ENCODE measurements at places on chromosomes 3 and 15.
A peak's percentile ranks its signal among the peaks of the same experiment; 100 is the strongest.

GRCh38 chr3:72487946-72488737 lies 360.1 kb downstream of the SHQ1 start:
- DNase-seq, result no peak

- no peak for DNase-seq
These were observed 1076.8 kb downstream of the TUSC7 start for GRCh38 chr3:117786349-117786748.

DNA sequence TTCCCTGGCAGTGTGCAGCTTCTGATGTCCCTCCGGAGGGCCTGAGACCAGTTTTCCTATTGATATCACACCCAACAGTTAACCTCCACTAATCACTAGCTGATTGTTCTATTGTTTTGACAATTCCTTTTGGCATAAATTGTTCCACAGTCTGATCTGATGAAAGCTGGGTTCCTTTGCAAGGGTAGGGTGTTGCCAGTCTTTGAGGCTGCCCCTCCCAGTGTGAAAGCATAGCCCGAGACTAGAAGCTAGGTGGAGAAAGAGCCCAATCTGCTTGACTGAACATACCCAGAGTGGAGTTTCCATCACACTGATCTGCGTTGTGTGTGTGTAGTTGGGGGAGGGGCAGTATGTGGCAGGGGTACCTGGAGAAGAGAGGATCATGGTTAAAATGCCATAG lies 10.3 kb upstream of the PRICKLE2 start:
- DNase-seq, result no peak

DNA sequence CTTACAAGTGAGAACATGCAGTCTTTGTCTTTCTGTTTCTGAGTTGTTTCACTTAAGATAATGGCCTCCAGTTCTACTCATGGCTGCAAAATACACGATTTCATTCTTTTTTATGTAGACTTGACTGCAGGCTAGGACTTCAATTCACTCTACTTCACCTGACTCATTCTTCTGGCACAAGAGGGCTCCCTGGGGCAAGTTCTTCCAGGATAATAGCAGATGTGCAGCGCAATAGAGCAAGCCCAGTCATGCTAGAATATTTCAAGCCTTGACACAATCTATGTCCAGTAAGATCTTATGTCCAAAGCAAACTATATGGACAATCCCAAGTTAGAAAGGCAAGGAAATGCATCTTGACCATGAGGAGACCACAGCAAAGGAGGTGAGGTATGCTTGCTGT lies 211.7 kb upstream of the GADL1 start:
- peak; percentile 36 for DNase-seq

DNA sequence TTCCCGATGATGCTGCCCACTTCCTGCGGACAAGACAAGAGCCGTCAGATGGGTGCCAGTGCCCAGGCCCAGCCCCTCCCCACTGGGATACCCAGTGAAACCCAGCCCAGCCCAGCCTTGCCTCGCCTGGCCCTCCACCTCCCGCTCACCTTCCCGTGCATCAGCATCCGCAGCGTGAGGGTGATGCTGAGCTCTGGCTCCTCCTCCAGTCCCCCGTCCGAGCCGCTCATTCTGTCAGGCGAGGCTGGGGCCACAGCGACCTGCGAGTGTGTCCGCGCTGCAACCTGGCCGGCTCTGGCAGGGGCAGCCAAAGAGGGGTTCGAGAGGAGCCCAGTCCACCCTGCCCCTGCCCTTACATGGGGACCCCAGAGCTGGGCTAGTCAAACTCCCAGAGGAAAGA lies 5.8 kb downstream of the GPR62 start:
- no peak for DNase-seq

DNA sequence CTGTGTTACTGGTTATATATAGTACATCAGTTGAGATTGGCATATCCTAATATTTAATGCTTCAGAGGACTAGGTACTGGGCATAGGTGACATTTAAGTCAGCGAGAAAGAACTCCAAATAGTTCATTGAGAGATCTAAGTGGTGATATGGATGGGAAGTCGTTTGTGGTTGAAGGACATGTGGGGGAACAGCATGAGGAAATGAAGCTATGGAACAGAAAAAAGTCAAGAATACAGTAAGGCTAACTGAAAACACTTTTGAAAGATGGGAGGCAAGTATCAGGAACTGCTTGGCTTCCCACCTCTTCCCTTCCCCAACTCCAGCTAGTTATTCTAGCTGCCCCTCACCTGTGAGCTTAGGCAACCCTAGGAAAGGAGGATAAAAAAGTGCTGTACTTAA lies 3.7 kb upstream of the MYO5A start:
- no peak for DNase-seq

DNA sequence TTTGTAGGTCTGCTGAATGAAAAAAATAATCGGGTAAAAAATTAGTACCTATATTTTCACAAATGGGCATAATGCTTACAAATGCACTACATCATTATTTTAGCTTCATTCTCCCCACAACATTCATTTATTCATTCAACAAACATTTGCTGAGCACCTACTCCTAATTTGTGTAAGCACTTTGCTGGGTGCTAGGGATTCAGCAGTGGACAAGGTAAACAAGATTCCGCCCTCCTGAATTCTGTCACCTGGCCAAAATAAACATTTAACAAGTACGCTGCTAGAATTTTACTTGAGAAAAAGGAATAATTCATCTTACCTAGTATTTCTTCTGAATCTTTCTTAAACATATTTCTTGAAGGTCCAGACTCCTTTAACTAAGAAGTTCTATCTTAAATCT lies 72.1 kb downstream of the TIGIT start:
- no peak for DNase-seq

GRCh38 chr15:41821831-41822230 lies 6.1 kb upstream of the JMJD7 start:
- no peak for DNase-seq

GRCh38 chr3:29291260-29291981 lies 10.6 kb downstream of the RBMS3 start:
- no peak for DNase-seq

- peak; percentile 74 for DNase-seq
These were observed 50.8 kb upstream of the RPL32 start for GRCh38 chr3:12891985-12892839.

DNA sequence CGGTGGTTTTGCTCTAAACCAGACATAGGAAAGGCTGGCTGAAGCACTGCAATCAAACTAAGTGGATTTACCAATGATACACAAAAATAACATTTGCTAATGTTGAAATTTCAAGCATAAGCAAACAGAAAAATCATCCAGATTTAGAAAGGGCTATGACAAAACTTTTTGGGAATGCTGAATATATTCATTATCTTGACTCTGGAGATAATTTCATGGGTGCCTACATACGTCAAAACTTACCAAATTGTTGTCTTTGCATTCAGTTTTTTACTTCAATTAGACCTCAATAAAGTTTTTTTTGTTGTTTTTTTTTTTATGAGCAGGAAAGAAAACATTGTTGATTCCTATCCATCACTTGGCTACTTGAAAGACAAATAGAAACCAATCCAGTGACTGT lies 140.8 kb downstream of the NR2E3 start:
- no peak for DNase-seq

DNA sequence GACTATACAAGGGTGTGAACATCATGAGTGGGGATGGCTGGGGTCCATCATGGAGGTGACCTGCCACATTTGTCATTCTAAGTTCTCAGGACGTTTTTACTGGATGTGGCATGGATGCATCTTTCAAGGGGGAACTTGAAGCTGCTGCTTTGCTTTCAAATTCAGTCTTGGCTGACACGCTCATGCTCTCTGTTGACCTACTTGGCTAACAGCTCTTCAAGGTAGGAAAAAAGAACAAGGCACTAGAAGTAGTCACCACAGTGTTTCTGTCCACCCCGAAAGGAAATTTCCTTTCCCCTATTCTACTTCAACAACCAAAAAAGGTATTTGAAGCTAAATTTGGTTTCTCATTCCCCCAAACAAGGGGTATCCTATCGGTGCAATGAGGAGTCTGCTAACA lies 15.0 kb downstream of the STIMATE start:
- no peak for DNase-seq

DNA sequence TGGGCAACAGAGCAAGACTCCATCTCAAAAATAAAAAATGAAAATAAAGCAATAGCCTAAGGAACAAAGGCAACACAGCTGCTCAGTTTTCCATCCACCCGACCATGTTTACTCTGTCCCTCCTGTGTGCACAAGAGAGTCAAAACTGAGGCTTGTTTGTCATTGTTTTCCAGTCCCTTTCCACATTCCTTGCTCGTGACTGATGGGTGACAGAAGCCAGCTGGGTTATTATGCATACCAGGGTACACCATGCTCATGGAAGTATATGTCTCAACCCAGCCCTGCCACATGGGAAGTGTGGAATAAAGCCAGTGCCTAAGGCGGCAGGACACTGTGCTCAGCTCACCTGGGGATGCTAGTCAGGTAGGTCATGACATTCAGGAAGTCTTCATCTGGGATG lies 49.5 kb downstream of the MCF2L2 start:
- no peak for DNase-seq

DNA sequence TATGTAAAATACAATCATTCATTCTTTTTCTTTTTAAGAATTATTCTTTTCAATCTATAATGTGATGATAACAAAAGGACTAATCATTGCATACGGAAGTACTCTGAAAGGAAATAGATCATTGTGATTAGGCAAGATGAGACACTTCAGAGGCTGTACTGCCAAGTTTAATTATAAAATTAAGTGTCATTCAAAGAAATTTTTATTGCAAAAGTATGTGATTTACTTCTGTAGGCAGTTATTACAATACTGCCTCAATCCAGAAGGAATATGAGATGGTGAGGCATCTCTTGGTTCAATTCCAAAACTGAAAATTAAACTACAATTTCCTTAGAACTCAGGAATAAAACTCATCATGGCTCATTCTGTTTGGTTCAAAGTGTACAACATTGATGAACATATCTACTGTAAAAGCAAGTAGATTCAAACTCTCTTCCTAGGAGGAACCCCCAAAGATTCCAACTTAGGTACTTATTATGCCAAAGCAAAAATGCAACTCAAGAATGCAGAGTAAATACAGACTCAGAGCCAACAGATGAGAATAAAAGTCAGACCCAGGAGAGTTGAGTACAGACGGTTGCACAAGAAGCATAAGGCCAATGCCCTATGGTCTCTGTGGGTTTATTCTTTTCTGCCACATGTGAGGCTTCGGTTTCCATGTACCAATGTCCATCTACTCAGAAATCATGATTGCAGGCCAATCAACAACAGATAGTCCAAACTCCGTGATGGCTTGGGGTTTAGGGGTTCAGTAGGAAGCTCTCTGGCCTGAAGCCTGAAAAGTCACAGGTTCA lies 118.5 kb upstream of the WNT5A start:
- no peak for DNase-seq

GRCh38 chr3:58334506-58334884 lies 1.8 kb downstream of the PXK start:
- no peak for DNase-seq

GRCh38 chr3:181919375-181919774 lies 207.7 kb downstream of the SOX2 start:
- DNase-seq, result no peak

- no peak for DNase-seq
These were observed 42.3 kb upstream of the KLHL25 start for GRCh38 chr15:85837011-85837433.

DNA sequence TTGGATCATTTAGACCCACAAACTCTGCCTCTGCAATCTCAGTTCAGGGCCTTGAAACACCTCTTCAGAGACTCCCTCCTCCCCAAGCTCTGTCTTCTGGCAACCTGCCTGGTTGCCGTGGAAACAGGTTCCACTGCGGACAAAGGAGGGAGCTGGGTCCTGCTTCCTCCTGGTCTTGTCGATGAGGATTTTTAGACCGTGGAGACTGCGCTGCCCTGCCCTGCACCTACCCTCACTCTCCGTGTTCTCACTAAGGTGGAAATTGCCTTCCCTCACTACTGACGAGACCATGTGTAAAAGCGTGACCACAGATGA lies at the start of gene RTP1:
Gene RTP1 (plus strand): TSS at position 152 of the 315 bp plus-strand sequence. CDS start 30 bp downstream, at position 182.
- no peak for DNase-seq

DNA sequence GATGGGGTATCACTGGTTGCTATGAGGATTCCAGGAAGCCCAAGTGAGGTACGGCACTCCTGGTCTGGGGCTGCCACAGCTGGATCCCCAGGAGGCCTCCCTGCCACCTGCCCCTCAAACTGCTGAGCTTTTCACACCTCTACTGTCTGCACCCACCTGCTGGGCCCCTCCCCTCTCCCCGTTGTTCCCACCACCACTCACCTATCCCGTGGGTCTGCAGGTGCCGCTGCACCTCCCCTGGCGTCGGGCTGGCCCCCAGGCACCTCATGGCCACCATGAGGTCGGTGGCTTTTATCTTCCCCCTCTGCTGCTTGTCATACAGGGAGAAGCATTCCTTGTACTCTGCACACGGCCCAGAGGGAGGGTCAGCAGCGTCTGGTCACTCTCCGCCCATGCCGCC lies 5.8 kb downstream of the CALML4 start:
- no peak for DNase-seq

DNA sequence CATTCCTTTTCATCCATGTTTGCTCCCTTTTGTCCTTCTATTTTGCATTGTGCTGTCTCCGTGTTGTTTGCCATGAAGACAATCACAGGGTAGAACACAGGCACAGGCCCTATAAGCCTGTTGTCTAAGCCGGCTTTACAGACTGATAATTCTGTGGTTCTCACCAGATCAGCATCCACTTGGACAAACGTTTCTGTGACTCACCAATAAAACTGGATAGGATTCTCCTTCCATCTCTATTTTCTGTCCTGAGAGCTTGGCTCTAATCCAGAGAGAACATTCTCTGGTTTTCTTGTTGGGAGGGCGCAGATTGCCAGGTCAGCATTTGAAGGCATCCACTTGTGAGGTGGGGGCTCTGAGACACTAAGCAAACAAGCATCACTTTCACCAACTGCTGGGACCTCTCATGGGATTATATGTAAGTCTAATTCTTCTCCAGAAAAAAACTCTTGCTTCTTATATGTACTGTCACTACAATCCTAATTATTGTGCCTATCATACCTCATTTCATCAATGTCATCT lies 101.6 kb downstream of the ERC2 start:
- no peak for DNase-seq

DNA sequence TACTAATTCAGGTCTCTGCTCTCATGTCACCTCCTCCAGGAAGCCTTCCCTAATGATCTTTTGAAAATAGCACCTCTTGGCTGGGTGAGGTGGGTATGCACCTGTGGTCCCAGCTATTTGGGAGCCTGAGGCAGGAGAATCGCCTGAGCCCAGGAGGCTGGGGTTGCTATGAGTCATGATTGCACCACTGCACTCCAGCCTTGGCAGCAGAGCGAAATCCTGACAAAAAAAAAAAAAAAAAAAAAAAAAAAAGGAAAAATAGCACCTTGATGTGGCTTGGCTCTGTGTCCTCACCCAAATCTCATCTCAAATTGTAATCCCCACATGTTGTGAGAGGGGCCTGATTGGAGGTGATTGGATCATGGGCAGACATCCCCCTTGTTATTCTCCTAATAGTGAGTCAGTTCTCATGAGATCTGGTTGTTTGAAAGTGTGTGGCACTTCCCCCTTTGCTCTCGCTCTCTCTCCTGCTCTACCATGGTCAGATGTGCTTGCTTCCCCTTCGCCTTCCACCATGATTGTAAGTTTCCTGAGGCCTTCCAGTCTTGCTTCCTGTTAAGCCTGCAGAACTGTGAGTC lies 11.2 kb upstream of the RNU6-1 start:
- DNase-seq, result no peak
